Mononuclear cell (primary cell): ENCODE measurements at places on chromosomes 6 and 20. TPM values are rescaled to one million over a fixed set of nuclear protein-coding genes. Genes with fewer than 3 reads are reported as not detected.

Gene MCHR2
- total RNA-seq, result not detected

Gene REM1
- 0.10 TPM for total RNA-seq

Gene SLC16A10
- 11.2 TPM for total RNA-seq

Gene GABRR1
- 0.10 TPM for total RNA-seq

Gene CST7
- 48.1 TPM for total RNA-seq

Gene TENT5A
- total RNA-seq, result 25.9 TPM
